ENCODE measurements at places on chromosomes 1 and 21.

DNA sequence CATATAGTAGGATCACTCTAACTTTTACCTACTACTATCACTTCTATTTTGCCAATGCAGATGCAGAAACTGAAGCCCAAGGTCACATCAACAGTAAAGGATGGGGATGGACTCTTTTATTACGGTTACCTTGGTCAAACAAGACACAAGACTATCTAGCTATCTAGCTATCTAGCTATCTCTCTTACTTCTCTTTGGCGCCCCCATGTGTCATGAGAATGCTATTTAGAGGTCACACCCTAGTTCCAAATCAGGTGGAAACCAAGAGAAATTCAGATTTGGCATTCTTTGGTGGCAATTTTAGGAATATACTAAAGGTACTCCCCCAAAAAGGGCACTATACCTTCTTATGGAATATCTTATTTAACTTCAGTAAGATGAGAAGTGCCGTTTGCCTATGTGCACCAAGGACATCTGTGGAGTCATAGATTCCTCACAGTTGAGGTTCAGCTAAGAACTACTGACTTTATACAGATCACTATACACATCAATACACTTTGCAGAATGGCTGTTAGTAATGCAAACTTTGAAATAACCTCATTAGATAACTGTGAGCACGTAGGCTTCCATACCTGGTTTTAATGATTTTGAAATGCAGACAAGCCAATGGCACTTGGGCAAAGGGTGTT lies 6.7 kb downstream of the ZNF648 start:
- DNase-seq, result no peak

DNA sequence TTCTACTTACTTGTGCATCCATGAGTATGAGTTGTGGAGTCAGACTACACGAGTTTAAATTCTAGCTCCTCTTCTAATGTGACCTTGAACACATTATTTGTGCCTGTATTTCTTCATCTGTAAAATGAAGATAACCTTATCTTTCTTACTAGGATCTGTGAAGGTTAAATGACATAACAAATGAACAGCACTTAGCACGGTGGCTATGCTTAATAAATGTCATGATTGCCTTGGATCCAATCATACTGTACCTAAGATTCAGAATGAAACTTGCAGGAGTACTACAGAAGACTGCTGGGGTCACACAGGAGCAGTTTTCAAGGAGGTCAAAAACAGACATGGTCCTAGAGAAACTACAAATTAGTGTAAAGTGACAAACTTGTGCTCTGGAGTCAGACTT lies 22.2 kb upstream of the ALG14 start:
- no peak for DNase-seq

- no peak for DNase-seq
Measured at GRCh38 chr1:180931529-180931928, 18.8 kb downstream of the KIAA1614 start.

GRCh38 chr1:6033986-6034749 lies 11.5 kb upstream of the KCNAB2 start:
- DNase-seq, result no peak

- no peak for DNase-seq
Measured at GRCh38 chr1:203045821-203046594, 19.7 kb downstream of the PPFIA4 start.

DNA sequence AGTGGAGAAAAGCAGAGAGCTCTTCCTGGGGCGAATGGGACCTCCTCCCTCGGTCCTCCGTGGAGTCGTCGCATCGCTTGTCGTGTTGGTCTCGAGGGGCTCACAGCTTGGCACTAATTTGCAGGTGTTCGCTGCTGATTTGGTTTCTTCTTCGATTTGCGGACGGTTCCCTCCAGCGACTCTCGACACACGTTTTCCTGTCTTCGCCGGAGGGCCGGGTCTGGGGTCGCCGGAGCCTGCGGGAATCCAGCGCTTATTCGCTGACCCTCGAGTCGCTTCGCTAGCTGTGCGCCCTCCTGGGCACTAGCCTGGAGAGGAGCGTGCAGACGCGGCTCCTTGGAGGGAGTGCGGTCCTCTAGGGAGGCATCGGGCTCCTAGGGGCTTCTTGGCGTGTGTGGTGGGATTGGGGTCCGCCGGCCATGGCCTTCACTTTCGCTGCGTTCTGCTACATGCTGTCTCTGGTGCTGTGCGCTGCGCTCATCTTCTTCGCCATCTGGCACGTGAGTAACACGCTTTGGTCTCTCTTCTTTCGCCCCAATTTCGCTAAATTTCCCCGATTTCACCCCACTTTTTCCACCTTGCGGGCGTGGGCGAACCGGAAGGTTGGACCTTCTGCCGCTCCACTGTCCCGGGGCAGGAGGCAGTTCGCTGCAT lies 766 bp downstream of the CNIH3 start:
- DNase-seq, result no peak

DNA sequence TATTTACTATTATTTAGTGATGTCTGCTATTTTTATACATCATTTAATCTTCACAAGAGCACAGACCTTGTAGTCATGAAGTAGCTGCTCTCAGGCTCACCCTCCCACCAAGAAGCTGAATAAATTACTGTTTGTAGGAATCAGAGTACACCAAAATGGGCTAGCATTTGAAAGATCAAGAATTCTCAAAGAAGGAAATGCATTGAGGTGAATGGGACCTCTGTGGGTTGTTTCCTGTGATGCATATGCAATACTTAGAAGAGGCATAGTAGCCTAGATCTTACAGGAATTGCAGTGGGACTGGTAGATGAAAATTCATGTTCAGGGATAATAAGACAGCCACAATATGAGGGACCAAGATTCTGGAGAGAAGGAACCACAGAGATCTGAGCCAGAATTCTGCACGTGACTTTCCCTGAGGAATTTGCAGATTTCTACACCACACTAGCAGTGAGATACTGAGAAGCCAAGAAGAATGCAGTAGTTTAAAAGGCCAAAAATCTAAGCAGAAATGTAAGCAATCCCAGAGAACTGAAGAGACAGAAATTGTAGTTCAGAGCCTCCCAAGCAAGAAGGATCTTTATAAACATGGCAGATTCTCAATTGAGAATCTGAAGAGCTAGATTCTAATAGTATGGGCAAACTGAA lies 307.0 kb downstream of the ST6GALNAC3 start:
- DNase-seq, result no peak

DNA sequence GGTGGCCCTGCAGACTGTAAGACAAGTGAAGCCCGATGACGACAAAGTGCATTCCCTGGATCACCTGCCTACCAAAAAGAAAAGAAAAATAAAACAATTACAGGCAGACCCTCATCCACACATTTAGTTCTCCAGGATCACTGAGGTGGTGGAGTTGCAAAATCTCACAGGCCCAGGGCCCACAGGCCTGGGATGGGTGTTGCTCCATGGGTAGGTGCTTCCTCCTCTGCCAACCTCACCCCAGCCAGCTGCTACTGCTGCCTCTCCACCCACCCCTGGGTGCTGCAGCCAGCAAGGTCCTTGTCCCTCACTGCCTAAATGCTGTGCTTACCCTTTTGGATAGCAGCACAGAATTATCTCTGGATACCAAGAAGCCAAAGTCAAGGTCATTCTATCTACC lies 146.4 kb upstream of the GALNT2 start:
- DNase-seq, result no peak

DNA sequence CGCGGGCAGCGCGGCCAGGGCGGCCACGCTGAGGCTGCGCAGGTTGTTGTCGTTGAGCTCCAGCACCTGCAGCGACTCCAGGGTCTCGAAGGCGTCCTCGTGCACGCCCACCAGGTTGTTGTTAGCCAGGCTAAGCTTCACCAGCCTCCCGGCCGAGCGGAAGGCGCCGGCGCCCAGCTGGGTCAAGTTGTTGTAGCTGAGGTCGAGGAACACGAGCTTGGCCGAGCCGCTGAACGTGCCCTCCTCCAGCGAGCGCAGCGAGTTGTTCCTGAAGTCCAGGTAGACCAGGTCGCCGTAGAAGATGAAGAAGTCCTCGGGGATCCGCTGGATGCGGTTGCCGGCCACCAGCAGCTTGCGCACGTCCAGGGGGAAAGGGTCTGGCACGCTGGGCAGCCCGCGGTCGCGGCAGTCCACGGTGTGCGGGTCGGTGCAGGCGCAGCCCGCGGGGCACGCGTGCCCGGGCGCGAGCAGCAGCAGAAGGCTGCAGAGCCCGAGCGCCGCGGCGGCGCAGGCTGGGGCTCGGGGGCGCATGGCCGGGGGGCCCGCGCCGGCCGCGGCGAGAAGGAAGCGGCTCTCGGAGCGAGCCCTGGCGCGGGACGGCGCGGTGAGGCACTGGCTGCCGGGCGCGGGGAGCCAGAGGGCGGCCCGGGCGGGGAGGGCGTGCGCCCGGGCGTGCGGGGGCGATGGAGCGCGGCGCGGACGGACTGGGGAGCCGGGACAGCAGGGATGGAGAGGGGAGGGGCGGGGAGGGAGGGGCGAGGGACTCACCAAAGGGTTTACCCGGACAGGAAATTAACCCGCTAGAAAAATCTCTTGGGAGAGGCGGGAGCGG lies 524 bp downstream of the LRRC38 start:
- DNase-seq, result no peak

DNA sequence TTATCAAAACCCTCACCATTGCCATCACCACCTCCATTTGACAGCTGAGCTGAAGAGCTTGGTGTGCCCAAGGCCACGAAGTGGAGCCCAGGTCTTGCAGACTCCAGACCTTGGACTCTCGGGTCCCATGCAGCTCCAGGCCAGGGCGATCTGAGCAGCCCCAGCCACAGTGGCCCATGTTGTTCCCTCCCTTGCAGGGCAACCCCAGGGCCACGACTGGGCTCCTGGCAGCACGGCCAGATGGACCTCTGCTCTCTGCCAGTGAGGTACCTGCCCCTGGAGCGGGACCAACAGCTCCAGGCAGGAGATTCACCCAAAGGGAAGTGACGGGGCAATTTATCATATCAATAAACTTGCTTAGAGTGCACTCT lies 182.7 kb upstream of the VAMP3 start:
- no peak for DNase-seq

GRCh38 chr1:93360111-93360510 lies 14.4 kb downstream of the DR1 start:
- no peak for DNase-seq

DNA sequence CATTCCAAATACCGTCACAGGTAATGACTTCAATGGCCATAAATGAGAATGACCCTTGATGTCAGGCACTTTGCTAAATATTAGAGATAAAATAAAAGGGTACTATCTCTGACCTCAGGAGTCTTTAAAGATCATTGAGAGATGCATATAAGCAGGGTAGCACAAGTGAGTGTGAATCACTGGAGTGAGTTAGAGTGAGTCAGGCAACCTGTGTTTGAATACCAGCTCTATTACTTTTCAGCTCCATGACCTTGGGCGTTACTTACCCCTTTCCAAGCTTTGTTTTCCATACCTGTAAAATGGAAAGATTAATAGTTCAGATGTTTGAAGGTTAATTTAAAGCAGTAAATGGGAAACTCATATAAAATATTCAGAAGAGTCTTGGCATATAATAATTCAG lies 1058.0 kb upstream of the ADGRL4 start:
- no peak for DNase-seq

DNA sequence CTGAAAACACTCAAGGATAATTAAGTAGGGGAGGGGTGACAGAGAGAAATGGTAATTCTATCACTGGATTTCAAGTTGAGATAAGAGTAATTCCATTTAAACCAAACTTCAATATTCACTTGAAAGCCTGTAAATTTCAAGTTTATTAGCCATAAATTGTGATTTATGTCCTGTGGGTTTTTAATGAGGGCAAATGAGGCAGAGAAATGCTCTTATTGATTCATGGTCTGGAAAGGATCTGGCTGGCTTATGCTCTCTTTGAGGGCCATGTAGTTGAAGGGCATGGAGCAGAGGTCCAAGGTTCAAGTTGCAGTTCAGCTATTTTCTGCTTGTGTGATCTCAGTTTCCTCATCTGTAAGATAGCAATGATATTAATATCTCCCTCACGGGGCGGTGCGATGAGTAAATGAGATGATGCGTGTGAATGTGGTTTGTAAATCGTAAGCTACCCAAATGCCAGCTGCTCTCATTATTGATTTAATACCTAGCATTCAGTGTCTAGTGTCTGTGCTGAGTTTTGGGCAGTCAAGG lies 12.3 kb downstream of the OLFML3 start:
- DNase-seq, result no peak

DNA sequence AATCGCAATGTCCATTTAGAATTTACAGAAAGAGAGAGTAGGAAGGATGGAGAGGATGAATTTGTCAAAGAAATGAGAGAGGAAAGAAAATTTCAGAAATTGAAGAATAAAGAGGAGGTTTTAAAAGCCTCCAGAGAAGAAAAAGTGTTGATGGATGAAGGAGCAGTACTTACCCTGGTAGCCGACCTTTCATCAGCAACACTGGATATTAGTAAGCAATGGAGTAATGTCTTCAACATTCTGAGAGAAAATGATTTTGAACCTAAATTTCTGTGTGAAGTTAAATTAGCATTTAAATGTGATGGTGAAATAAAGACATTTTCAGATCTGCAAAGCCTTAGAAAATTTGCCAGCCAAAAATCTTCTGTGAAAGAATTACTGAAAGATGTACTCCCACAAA lies 12.5 kb downstream of the L1TD1 start:
- no peak for DNase-seq

DNA sequence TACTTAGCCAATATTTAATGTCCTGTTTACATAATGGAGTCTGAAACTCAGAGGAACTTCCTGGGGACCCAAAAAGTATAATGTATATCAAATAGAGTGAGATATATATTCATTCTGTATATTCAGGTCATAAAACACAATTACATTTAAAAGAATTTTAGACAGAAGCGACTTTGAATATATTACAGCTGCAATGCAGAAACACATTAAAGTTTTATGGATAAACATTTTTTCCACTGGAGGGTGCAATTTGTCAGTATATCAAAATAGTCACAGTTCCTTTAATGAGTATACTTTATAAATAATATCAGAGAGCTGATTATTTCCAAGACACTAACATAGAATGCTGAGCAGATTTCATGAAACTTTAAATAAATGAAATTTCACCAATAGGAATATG lies 43.9 kb upstream of the CRB1 start:
- DNase-seq, result no peak

- peak; percentile 54 for DNase-seq
Measured at GRCh38 chr1:53982034-53982762, 35.8 kb downstream of the LDLRAD1 start.

GRCh38 chr1:23720256-23720995 lies 22.8 kb upstream of the ELOA start:
- DNase-seq, result no peak

DNA sequence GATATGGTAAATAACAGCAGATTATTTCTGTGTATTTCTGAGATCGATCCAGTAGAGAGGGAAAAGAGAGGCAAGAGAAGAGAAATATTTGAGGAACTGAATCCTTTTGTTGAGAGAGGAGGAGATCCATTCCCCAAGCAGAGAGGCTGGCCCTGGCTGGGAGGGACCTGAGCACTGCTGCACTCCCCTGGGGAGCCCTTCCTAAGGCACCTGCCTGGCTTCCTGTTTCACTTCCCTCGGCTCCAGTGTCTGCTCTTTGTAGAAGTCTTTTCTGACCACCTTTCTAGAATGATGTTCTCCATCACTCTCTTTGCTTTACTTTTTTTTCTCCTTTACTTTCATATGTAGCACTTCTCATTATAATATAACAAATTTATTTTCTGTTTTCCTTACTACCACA lies 42.3 kb upstream of the SLC6A9 start:
- DNase-seq, result no peak

DNA sequence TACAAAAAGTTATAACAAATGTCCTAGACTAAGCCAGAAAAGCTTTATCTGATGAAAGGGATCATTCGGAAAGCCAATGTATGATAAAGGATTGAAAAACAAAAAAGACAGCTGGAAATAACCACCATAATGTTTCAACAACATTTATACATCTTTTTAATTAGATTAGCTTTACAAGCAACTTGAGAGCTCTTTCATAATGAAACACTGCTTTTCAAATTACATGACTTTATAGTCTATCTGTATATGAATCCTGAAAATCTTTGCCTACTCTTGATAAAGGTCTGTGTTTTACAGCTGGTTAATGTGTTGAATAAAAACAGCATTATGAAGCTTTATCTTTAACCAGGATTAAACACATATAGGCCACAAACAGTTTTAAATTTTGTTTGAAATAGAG lies 25.5 kb downstream of the SPRTN start:
- no peak for DNase-seq

Data from left hindlimb (tissue), 1 donor.